ENCODE measurements at places on chromosomes 3 and 15. TPM values are rescaled to one million over a fixed set of nuclear protein-coding genes. Genes with fewer than 3 reads are reported as not detected.
A peak's percentile ranks its signal among the peaks of the same experiment; 100 is the strongest.

- no peak for DNase-seq
Observed at GRCh38 chr3:130906374-130906995, 12.6 kb downstream of the ATP2C1 start.

DNA sequence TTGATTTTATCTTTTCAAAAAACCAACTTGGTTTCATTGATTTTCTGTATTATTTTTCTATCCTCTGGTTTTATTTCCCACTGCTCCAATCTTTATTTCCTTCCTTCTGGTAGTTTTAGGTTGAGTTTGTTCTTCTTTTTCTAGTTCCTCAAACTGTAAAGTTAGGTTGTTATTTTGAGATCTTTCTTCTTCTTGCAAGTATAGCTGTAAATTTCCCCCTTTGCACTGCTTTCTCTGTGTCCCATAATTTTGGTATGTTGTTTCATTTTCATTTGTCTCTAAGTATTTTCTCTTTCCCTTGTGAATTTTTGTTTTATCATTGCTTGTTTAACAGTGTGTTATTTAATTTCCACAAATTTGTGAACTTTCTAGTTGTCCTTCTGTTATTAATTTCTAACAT lies 120.0 kb downstream of the PLD1 start:
- no peak for DNase-seq

DNA sequence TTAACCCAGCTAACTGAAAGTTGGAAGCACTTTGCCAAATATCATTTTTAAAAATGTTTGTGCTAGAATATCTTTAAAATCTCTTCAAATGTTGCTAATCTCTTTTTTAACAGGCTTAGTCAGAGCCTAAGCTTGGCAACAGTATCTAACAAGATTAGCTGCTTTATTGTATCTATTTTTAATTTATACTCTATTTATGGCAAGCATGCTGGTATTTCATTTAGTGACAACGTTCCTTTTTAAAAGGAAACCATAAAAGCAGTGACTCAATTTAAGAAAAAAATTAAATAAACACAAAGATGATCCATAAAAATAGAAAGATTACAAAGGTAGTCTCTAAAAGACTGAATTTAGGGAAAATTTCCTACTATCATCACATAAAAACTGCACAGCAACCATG lies 40.5 kb downstream of the SLC12A6 start:
- peak; percentile 48 for DNase-seq

DNA sequence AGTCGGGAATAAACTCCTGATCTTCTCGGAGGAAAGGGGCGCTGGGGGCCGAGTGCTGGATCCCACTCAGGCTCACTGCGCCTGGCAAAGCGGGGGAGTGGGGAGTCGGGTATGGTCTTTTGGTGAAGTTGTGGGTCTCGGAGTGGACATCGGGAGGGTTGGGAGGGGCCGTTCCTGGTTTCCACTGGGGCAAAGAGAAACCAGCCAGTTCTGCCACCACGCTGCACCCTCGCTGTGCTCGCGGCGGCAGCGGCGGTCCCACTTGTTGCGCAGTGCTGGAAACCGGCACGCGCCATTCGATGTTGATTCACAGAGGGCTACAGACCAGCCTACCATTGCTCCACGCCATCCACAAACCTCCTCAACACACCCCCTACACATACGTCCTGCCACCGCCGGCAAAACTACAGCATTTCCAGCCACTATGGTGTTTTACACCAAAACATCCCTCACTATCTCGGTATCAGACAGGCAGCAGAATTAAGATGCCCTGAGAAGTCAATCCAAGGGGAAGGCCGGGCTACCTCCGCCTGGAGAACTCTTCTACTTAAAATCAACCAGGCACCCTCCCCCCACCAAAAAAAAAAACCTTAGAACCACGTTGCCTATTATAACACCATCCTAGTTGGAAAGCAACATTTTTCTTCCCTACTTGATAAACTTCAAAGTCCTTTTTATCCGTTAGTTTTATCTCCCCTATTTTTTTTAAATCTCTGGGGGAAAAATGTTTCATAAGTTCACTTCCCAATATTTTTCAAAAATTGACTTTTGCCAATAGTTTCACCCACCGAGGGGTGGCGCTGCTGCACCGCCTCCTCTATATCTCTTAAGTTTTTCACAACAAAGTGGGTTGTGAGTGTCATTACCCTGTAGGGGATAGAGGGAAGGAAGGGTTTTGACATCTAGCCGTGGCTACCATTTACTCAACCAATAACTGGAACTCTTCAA lies 3.6 kb downstream of the BCL6 start:
- peak; percentile 94 for DNase-seq

DNA sequence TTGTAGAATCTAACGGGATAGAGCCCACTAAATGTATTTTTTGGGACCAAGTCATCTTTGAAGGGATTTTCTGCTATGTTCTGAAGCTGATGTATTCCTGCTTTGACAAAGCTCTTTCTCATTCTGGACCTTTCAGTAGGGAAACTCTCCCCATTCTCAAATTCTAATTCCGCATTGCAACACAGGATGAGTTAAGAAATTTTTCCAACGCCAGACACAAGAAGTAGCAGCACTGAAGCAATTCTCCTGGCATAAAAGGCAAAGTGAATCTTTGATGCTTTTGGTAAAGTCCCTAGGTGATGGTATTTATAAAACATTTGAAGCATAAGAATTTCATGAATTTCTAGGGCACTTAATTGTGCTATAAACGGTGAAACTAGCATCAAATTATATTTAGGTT lies 76.8 kb downstream of the ZPLD1 start:
- DNase-seq, result no peak

DNA sequence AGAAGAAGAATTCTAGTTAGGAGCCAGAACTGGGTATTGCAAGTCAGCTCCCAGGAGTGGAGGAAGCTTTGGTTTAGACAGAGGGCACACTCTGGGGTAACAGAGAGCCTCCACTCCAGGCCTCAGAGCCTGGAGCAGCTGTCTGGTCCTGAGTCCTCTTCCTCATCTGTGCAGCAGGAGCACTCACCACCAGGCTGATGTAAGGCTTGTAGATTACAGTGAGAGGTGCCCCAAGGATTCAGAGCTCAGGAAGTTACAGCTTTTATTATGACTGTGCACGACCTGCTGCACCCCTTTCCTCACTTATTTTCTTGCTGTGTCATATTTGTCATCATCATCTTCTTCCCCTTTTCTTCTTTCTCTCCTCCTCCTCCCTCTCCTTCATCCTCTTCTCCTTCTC lies 210.4 kb downstream of the ATP10A start:
- no peak for DNase-seq

- DNase-seq, result peak; percentile 90
Observed at GRCh38 chr15:60798821-60799220, 319.9 kb upstream of the ICE2 start.

DNA sequence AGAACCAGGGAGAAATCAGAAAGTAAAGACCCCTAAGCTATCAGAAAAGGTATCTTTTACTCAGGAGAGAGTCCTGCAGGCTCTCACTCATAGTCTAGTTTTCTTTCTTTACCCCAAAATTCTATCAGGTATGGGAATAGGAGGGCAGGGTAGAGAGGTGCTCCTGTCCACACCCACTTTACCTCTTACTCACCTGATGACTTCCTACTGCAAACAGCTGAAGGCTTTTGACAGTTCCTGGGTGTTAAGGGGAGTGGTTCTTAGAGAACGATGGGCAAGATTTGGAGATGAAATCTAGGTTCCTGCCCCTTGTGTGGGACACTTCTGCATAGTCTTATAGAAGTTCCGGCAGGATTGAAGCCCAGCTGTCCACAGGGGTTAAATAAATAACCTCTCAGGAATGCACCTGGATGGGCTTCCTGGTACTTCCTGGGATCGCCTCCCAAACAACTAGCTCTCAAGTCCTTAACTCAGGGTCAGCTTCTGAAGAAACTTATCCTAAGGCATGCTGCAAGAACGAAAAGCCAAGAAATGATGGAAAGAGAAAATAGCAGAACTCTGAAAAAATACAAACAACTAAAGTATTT lies 10.8 kb upstream of the TNFAIP8L3 start:
- DNase-seq, result no peak

DNA sequence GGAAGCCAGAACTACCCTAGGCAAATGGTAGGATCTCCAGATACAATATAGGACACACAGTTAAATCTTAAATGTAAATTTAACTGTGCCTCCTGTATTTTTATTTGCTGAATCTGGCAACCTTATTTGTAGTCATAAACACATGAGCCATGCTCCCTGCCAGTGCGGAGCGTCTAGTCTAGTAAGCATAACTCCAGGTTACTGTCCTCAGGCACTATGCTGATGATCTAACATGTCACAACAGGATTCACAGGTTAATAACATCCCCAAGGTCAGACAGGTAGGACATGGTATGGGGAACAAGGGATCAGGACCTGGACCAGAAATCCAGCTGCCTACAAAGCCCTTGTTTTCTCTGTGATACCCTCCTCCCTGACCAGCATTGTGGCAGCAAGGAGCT lies 305.1 kb downstream of the CACNA2D3 start:
- no peak for DNase-seq

Gene RPL32
- 1,095 TPM for total RNA-seq

Gene KLHL6
- total RNA-seq, result under 0.01 TPM

Gene C3orf85
- total RNA-seq, result not detected

Gene RTP3
- total RNA-seq, result not detected

Gene KATNBL1
- total RNA-seq, result 37.3 TPM

Gene ABHD17C
- total RNA-seq, result 11.5 TPM

Gene PAQR5
- 1.1 TPM for total RNA-seq
